HEK293T (cell line): ENCODE measurements at places on chromosomes 11 and 22.
A peak's percentile ranks its signal among the peaks of the same experiment; 100 is the strongest.

GRCh38 chr11:126411971-126412381 is 56.5 kb downstream of the ST3GAL4 start:
- DNase-seq = no peak

- DNase-seq = no peak
Measured at GRCh38 chr11:19349340-19350025, 108.7 kb upstream of the E2F8 start.

DNA sequence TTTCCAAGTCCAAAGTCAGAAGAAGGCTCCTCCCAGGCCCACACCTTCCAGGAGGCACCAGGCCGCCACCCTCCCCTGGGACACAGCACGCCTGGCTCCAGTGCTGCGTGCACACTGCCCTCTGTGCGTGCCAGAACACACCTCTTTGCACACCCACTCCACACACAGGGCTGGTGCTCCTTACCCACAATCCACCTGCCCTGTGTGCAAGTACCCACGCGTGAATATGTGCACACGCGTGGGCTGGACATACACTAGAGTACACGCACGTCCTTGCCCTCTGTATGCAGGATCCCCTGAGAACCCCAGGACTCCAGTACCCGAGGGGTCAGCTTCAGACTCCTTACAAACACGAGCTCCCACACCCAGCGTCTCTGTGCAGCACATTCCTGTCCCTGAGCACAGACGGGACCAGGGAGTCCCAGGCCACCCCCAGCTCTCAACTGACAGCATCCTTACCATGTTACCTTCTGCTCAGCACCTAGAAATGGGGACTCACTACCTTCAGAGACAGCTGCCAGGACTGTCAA is 2.8 kb downstream of the DUSP8 start:
- DNase-seq = no peak

- DNase-seq = no peak
Measured at GRCh38 chr11:8694137-8694536, 11.5 kb downstream of the RPL27A start.

- DNase-seq = no peak
Measured at GRCh38 chr11:124716591-124716990, 23.2 kb upstream of the NRGN start.

DNA sequence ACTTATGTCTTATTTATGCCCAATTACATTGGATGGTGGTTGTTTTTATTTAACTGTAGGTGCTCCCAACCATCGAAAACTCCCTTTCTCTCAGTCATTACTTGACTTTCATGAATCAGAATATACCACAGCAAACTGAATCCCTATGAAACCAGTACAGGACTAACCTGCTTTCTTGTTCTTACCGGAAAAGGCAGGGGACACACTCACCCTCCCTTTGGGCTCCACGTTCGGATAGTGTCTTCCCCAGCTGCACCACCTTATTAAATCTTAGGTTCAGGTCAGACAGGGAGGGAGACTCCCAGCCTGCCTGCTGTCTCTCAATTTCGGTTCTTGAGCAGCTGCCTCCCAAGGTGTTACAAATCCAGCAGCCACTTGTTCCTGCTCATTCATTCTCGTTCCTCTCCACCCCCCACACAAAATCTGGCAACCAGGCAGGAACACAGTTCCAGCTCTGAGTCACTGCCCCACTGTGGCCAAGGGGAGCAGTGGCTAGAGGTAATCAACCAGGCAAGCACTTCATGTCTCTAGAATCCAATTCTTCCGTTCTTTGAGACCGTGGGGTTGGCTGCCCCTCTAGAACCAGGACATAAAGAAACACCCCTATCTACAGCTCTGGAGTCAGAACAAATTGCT is 133.0 kb downstream of the PLEKHA7 start:
- no peak for DNase-seq

DNA sequence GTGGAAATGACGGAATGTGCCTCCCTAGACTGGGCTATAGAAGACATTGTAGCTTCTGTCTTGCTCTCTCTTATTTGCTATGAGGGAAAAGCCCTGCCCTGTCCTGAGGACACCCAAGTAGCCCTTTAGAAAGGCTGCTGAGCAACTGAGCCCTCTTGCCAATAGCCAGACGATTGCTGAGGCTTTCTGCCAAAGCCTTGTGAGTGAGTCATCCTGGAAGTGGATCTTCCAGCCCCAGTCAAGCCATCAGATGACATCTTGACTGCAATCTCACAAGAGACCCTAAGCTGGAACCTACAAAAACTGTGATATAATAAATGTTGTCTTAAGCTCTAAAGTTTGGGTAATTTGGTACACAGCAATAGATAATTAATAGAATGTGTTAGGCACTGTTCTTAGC is 3.9 kb upstream of the TRAF6 start:
- no peak for DNase-seq

- no peak for DNase-seq
Measured at GRCh38 chr11:133524488-133524887, 7.8 kb downstream of the OPCML start.

DNA sequence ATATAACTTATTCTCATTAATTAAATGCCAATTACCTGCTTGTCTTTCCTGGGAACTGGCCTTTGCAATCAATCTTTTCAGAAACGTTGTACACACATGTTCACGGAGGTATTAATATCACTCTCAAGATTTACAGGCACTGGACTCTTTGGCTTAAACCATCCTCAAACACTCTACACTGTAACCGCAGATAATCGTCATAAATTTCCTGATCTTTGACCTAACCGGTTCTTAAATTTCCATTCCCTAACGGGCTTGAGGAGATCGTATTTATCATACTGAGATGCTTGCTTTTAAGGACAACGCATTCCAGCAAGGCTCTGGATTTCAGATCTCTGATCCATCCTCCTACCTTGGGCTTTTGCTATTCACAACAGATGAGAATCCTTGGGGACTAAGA is 72.8 kb downstream of the ARL14EP start:
- peak; percentile 12 for DNase-seq

- peak; percentile 14 for DNase-seq
Measured at GRCh38 chr11:116835042-116835772, 2.2 kb downstream of the APOA1 start.
